ENCODE measurements at places on chromosomes 6 and 20.

- DNase-seq = no peak
Observed at GRCh38 chr6:45222380-45222779, 105.8 kb upstream of the RUNX2 start.

DNA sequence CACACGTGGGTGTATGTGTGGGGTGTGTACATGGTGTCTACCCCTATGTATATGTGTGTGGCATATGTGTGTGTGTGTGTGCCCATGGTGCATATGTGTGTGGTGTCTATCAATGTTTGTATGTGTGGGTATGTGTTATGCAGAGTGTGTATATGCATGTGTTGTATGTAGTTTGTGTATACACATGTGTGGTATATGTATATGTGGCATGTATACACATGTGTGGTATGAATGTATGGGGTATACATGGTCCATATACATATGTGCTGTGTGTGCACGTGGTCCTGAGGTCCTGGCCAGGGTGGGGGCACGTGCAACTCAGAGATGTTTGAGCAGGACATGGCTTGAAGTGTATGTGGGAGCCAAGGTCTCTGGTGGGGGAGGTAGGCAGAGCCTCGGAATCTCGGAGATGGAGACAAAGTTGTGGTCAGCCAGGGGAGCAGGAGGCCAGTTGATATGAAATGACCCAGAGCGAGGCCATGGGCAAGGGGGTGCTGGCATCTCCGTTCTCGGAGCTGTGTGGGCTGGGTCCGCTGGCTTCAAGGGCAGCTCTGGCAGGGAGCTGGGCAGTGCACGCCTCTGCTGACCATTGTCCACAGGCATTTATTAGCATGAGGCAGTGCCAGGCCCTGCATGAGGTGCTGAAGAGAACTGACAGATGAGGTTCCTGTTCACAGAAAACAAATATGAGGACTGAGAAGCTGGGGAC lies 276.2 kb upstream of the CHD6 start:
- no peak for DNase-seq

GRCh38 chr6:15800841-15801617 lies 138.2 kb upstream of the DTNBP1 start:
- no peak for DNase-seq

GRCh38 chr6:142336787-142337186 lies 35.0 kb downstream of the ADGRG6 start:
- no peak for DNase-seq

DNA sequence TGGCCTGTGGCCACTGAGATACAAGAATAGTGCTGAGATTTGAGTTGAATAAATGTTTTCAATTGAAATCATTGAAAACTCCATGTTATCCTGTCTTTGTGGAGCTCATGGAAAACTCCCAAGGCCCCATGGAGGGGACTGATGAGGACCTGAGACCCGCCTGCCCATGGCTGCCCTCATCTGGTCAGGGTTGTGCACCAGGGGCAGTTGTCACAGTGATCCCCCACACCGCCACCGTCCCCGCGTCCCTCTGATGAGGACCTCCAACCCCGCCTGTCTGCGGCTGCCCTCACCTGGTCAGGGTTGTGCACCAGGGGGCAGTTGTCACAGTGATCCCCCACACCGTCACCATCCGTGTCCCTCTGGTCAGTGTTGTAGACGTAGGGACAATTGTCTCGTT lies 27.8 kb downstream of the THBS2 start:
- DNase-seq = no peak

DNA sequence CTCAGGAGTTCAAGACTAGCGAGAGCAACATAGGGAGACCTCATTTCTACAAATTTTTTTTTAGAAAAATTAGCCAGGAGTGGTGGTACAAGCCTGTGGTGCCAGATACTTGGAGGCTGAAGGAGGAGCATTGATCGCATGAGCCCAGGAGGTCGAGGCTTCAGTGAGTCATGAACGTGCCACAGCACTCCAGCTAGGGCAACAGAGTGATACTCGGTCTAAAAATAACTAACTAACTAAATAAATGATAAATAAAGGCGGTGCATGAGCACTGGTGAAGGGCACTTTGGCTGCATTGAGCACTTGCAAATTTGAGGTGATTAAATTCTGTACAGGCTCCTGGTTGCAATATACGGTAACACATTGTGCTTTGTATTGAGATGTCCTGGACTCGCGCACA lies 13.5 kb downstream of the HLA-A start:
- no peak for DNase-seq

- no peak for DNase-seq
Observed at GRCh38 chr6:16967470-16967817, 134.4 kb upstream of the STMND1 start.

DNA sequence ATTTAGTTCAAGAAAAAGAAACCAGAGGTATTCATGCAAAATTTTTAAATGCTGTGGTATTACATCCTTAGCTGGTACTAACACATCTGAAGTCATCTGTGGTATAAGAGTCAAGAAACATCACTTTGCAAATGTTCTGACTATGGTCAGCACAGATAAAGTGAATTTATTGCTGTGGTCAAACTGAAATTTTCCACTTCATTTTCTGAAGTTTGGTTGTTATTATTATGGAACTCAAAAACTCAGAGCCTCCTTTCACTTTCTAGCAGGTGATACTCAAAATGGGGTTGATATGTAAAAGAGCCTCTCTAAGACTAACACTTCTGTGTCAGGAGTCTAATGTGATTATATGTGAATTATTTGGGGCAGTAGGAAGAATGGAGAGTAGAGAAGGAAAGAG lies 257.8 kb downstream of the RNGTT start:
- DNase-seq = no peak

DNA sequence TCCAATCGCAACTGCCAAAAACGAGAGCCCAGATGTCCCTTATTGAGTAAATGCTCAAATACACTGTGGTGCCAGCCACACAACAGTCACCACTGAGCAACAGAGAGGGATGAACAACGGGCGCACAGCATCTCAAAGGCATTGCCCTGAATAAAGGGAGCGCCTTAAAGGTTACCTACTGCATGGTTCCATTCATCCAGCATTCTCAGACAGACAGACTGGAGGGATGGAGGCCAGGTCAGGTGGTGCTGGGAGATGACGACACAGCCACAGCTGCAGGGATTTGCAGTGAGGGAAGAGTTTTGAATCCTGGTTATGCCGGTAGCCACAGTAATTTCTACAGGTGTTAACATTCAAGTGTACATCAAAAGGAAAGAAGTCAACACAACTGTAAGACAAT lies 615.5 kb upstream of the AGPAT4 start:
- DNase-seq = no peak

DNA sequence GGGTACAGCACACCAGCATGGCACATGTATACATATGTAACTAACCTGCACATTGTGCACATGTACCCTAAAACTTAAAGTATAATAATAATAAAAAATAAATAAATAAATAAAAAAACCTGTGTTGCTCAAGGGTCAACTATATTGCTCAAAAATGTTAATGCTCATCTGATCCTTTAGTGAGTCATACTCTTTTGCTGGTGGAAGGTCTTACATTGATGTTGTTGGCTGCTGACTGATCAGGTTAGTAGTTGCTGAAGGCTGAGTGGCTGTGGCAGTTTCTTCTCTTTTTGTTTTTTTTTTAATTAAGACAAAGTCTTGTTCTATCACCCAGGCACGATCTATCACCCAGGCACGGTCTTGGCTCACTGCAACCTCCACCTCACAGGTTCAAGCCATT lies 29.6 kb upstream of the SMIM26 start:
- DNase-seq = no peak

GRCh38 chr6:118260833-118261232 lies 287.3 kb upstream of the PLN start:
- DNase-seq = no peak

DNA sequence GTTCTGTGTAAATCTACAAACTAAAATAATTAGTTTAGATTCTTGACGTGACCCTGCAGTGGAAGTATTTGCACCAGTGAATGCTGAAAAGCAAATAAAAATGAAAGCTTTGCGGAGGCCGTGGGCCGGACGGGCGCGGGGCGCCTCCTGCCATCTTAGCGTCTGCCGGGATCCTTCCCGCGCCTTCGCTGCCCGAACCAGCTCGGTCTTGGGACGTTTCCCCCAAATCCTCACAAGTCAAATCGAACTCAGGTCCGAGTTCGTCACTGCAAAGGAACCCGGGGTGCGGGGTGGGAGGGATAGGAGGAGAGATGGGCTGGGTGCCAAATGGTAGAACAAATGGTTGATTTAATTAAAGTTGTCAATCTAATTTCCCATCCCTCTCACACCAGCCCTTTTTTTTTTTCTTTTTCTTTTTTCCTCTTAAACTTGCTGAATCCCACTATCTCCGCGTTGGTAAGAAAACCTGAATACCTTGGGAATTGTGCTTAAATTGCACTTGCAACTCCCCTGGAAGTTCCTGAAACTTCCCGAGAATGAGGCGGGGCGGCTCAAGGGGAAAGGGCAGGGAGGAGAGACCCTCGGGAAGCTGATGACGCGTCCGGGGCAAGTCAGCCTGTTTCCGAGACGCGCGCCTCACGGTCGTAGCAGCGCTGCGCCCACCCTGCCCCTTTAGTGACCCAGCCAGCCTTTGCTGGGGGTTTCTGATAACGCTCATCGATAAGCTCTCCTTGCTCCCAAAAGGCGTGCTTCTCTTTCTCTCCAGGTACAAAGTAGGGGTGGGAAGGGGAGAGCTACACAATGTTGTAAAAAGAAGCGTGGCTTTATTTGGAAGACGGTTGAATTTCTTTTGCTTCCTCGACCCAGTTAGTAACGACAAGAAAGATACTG lies 1.8 kb downstream of the GJA1 start:
- no peak for DNase-seq

- no peak for DNase-seq
Observed at GRCh38 chr6:168232528-168232927, 87.0 kb downstream of the DACT2 start.

GRCh38 chr6:81766482-81767069 lies 14.1 kb upstream of the TENT5A start:
- no peak for DNase-seq

DNA sequence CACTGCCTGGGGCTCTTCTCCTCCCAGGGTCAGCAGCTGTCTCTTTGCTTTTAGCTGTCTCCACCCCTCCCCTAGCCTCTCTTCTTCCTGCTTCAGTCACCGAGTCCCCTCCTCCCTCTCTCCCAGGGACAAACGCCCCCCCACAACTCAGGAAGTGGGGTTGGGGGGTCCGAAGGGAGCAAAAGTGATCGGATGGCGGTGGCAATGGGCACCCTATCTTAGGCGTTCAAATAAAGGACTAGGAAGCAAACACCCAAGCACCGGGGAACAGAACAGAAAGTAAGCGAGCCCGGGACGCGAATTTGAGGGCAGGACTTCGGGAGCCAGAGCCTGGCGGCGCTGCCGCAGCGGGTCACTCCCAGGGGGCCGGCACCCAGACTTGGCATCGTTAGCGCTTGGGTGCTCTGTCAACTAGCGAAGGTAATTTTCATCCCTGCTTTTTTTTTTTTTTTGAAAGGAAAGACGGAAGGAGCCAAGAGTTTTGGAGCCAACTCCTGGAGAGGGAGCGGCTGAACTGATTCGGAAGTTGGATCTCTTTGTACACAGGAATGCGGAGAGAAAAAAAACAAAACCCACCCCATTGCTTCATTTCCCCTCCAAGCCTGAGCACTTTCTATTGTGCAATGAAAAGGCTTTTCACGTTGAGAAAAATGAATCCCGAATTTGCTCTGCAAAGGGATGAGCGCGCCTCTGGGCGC lies 815 bp upstream of the ITPR3 start:
- DNase-seq = no peak

GRCh38 chr6:170011204-170012036 lies 260.0 kb downstream of the ERMARD start:
- no peak for DNase-seq

DNA sequence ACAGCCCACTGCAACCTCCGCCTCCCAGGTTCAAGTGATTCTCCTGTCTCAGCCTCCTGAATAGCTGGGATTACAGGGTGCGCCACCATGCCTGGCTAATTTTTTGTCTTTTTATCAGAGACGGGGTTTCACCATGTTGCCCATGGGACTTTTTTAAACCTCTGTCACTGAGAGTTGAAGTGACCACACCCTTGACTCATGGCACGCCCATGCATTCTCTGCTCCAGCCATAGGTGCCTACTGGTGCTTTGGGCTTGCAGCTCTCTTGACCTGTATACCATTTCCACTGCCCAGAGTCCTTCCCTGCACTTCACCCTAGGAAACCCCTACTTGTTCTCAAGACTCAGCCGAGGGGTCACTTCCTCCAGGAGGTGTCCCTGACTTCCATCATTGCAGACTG lies 2.4 kb upstream of the SCRT2 start:
- no peak for DNase-seq

- DNase-seq = no peak
Observed at GRCh38 chr6:166563805-166564204, 22.7 kb downstream of the RAMACL start.

DNA sequence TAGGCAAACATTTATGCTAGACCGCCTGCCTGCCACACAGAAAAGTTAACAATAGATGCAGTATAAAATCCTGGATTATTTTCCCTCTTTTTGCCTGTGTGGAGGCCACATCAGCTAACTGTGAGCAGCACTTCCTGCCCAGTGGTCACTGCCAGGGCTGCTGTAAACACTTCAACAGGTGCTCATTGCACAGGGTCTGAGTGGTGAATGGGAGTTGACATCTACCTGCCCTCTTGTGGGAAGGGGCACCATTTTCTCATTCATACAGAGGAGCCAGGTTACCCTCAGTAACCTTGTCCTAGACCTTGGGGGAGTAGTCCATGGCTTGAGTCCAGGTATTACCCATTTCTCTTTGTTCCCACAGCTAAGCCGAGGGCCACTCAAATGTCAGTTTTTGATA lies 235.3 kb downstream of the TMEM242 start:
- DNase-seq = no peak

DNA sequence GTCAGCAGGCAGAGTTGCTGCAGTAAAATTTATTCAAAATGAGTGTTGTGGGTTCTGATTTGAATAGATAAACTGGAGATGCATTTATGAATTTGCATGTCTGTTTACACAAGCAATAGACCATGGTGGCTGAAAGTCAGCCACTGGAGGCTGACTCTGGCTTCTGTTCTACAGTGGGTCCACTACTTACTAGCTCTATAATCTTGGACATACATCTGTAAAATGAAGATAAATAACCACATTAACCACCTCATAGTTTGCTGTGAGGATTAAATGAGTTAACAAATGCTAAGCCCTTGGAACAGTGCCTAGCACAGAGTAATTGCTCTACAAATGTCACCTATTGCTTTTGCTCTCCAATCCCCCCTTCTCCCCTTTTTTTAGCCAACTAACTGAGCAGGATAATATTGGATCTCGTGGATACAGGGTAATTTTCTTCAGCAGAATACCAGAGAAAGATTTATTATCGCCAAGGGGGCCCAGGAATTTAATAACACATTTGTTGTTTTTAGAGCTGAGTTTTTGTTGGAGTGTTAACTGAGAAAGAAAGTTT lies 1.4 kb upstream of the PM20D2 start:
- DNase-seq = no peak

- no peak for DNase-seq
Observed at GRCh38 chr20:17761604-17762003, 61.8 kb downstream of the BANF2 start.

DNA sequence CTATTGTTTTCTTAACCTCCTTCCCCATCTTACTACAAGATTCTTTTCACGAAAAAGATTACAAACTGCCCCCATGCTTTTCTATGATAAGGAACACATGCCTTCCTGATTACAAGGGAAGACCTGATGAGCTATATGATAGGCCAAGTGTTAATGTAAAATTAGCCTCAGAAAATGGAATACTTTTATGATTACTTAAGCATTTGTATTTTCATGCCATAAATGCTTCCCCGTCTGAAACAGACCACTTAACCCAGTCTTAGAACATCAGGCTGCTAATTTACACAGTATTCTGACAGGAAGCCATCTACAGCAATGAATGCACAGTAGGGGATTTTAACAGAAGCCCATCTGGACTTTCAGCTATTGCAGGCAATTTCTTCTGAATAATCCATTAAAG lies 274.9 kb downstream of the HAO1 start:
- no peak for DNase-seq

- DNase-seq = no peak
Observed at GRCh38 chr6:36493319-36493718, 50.5 kb downstream of the KCTD20 start.

Data from activated naive CD8-positive, alpha-beta T cell treated with anti-CD3 and anti-CD28 coated beads, Interleukin-2, amount 50 U/mL, for 16 hours (primary cell).